Breast epithelium (tissue), 4 donors: ENCODE measurements at places on chromosomes 4 and X. TPM values are rescaled to one million over a fixed set of nuclear protein-coding genes. Genes with fewer than 3 reads are reported as not detected.

DNA sequence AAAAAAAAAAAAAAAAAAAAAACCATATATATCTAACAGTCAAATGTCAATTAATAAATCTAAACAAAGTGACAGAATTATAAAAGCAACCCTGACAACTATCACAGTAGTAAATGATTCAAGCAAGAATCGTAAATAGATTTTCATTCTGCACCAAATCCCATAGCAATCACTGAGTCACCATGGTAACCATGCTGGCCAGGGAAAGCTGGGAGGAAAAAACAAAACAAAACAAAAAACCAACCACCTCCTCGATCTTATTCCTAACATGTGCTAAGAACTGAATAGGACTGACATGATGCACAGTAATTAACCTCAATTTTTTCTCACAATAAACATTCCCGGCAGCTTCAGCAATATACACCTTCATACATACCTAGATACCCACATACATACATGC is 30.6 kb upstream of the RAB40A start:
- H3K4me3 ChIP-seq: no peak overlapping the region
- H3K27ac ChIP-seq: no peak overlapping the region
- H3K4me1 ChIP-seq: no peaks in the 10 kb centered on the region
- H3K27me3 ChIP-seq: peaks cover 10% of the 10 kb centered on the region

DNA sequence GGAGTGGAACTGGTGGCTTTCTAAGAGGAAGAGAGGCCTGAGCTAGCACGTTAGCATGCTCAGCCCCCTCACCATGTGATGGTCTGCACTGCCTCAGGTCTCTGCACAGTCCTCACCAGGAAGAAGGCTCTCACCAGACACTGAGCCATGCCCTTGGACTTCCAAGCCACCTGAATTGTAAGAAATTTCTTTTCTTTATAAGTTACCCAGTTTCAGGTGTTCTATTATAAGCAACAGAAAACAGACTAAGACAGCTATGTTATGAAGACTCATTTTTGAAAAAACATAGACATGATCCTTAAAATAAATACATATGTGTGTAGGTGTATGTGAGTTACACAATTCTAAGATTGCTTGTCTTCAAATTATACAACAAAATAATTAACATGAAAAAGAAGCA is 74.7 kb downstream of the CEP44 start:
- no peak overlapping the region for H3K27ac ChIP-seq
- no peaks in the 10 kb centered on the region for H3K4me1 ChIP-seq
- no peak for DNase-seq
- H3K36me3 ChIP-seq: no peaks in the 10 kb centered on the region

- no peak overlapping the region for H3K4me3 ChIP-seq
- H3K36me3 ChIP-seq: no peaks in the 10 kb centered on the region
- no peak overlapping the region for H3K27ac ChIP-seq
- no peaks in the 10 kb centered on the region for H3K4me1 ChIP-seq
- DNase-seq: no peak
Observed at GRCh38 chrX:13464599-13465275, 104.7 kb upstream of the EGFL6 start.

CT47B1 gene
- not detected for total RNA-seq

DNA sequence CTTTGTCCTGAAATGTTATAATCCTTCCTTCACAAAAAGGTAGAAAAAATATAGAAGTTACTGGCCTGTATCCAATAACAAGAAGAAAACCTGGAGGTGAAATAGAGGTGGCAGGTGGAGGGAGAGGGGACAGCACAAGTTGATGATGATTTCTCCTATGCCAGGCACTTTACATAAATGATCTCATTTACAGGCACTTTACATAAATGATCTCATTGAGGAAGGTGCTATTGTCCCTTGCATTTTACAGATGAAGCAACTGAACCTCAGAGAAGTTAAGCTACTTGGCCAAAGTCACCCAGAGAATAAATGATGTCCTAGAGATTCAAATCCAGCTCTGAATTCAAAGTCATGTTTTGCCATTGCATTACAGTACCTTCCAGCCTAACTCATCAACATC is 7.1 kb upstream of the OPHN1 start:
- no peak overlapping the region for H3K4me3 ChIP-seq
- H3K27me3 ChIP-seq: peaks cover 7% of the 10 kb centered on the region
- H3K27ac ChIP-seq: no peak overlapping the region
- H3K36me3 ChIP-seq: no peaks in the 10 kb centered on the region

ARHGAP36 gene
- 119 TPM for total RNA-seq

L1CAM gene
- total RNA-seq: 0.66 TPM

RAB41 gene
- not detected for total RNA-seq

TRAM1L1 gene
- 1.4 TPM for total RNA-seq

DNA sequence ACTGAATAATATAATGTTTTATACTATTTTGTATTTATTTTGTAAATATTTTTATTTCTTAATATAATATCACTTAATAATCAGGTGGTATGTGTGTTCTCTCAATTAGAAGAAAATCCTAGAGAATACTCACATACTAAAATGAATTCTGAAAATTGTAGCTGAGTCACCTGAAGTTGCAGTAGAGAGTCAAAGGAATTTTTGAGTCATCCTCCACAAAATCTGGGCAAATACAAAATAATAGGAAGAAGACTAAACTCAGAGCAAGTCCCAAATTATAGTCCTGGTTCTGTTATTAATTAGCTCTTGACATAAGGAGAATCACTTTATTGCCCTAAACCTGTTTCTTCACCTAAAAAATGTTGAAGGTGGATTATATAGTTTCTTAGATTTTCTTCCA is 57.8 kb downstream of the SPATA4 start:
- no peaks in the 10 kb centered on the region for H3K27me3 ChIP-seq
- H3K36me3 ChIP-seq: no peaks in the 10 kb centered on the region
- no peak for DNase-seq
- no peaks in the 10 kb centered on the region for H3K4me1 ChIP-seq
- H3K27ac ChIP-seq: no peak overlapping the region

ASB5 gene
- total RNA-seq: not detected

PIGA gene
- total RNA-seq: 9.8 TPM

PPEF2 gene
- total RNA-seq: 0.33 TPM

GRCh38 chr4:8041868-8042267 is 102.2 kb upstream of the AFAP1 start:
- H3K36me3 ChIP-seq: no peaks in the 10 kb centered on the region
- H3K27ac ChIP-seq: no peak overlapping the region
- no peak overlapping the region for H3K4me3 ChIP-seq
- no peak for DNase-seq
- no peaks in the 10 kb centered on the region for H3K27me3 ChIP-seq
